IPS DF 19.7 (cell line): ENCODE measurements at places on chromosomes 16 and 17.

DNA sequence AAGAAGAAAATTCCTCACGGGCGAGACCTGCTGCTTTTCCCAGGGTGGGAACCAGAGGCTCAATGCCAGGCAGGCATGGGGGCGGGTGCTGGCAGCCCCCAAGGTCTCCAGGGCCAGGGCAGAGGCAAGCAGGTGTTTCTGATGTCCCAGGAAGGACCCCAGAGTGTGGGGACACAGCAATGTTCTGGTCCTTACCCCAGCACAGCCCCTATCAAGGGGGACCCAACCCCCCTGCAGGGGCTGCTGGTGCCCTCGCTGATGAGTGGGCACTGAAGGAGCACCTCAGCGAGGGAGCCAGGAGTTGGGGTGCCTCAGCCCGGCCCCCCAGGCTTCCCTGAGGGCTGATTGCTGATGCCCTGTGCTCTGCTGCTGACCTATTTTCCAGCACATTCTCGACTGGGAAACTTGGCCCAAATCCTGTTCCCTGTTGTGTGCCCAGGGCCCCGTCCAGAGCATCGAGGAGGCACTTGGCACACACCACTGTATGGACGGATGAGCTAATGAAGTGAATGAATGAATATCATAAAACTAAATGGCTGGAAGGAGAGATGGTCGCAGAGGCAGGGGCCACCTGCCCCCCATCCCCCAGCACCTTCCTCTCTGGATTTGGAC is 2.8 kb downstream of the DBNDD1 start:
- DNase-seq, result no peak

DNA sequence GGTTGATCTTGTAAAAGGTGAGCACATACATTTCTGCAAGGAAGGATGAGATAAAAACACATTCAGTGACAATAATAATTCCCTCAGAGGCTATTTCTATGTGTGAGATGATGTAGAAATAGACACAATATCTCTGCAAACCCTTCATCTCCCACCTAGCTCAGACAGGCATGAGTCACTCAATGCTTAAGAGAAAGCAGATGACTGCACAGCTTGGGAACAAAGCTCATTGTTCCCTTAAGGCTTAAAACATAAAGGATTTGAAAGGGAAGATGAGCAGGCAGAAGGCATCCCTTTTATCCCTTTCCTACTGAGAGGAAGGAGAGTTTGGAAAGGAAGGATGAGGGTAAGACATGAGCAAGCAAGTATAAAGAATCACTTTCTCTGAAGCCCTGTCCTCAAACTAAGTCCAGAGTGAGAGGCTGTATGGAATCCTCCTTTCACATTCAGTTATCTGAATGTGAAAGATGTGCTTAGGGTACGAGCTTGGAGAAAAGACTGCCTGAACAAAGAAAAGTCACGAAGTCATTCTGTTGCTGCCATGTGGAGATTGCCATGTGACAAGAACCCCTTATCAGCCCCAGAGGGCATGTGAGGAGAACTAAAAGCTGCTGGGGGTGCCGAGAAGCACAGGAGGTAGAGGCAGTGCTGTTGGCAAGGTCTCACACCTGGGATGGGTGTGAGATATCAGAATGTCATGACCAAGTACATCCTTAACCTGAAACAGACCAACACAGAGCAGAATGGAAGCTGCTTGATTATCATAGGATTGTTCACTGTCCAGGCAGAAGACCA is 58.2 kb downstream of the CNTNAP4 start:
- DNase-seq, result no peak

DNA sequence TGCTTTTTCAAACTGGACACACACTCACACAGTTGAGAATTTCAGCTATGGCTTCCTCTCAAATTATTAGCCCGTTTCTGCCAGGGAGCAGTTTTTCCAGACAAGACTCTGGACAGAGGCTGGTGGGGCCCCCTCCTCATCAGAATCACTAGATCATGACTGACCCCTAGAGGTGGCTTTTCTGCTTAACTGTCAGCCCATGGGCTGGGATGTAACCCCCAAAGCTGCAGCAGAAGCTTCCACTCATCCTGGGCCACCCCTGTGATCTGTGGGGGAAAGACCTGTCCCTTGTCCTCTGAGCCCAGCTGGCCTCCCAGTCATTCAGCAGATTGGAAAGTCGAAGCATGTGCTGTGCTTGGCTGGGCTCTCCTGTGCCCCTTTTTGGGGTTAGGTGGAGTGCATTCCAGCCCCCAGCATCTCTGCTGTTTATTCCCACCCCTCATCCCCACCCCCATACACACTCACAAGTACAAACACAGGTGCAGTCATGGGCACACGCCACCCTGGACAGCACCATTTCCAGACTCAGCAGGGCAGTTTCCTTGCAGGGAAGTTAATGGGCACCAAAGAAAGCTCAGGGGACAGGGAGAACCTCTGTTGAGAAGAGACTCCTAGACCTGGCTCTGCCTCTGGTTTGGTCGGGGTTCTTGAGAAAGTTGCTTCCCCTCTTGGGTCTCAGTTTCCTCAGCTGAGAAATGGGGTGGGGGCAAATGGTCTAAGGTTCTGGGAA is 77.6 kb upstream of the RBL2 start:
- DNase-seq, result no peak

DNA sequence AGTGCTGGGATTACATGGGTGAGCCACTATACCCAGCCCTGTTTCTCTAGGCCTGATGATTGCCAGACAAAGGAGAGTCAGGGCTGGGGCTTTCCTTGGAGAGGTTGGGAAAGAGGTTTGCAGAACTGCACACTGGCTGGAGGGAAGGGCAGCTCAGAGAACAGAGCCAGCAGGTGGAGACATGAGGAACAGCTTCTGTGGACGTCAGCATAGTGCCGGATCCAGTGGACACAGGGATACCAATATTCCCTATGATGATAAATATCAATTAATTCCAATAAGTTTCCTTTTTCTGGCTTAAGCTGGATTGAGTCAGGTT is 43.2 kb upstream of the SCNN1B start:
- no peak for DNase-seq

DNA sequence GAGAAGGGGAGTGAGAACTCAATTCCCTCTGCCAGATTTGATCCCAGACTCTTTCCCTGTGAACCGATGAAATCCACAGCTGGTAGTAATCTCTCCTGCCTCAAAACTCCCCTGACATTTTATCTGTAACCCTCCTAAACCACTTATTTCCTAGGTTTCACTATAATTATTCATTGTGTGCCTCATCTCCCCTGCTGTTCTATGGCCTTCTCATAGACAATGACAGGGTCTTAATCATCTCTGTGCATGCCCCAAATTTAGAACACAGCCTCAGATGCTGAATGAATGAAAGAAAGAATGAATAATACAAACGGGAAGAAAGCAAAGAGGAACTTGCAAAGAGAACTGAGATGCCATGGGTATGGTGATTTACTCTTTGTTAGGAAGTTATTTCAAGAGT is 451.1 kb downstream of the HS3ST3B1 start:
- DNase-seq, result no peak

- DNase-seq, result no peak
Observed at GRCh38 chr16:1929578-1930337, 11.5 kb upstream of the HS3ST6 start.

GRCh38 chr17:36197387-36197703 is 787 bp upstream of the CCL3L1 start:
- DNase-seq, result no peak

- no peak for DNase-seq
Observed at GRCh38 chr16:2841606-2842339, 11.7 kb downstream of the ZG16B start.

DNA sequence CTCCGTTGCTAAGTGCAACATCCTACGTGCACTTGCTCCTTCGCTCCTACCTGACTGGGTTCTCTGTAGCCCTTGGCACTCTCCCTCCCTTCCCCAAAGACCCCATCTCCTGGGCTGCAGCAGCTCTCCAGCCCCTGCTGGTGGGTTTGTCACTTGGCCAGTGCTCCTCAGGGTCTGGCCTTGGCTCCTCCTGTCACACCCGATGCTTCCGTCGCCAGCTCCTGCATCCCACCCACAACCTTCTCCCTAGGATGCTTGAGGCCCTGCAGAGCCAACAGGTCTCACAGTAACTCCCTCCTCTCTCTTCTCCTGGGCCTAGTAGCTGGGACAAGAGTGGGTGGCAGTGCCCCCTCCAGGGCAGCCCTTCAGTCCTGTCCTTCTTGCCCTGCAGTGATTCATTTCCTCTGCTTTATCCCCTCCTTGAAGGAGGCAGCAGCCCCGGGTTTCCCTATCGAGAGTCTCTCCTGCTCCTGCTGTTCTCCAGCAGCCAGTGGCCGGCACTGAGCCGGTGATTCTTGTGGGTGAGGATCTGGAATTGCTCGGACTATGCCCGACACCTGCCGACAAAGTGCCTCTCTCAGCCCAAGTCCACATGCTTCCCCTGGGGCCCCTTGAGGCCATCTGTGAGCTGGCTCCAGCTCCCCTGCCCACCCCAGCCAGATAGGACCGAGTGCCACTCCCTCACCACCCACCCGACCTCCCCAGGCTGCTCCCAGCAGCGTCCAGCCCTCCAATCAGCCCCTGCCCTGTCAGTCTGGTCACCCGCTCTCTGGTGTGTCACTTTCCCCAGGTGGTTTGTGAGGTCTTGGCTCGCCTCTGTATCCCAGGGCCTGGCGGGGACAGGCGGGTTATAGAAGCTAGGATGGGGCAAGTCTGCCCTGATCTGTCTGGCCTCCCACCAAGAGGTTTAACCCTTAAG is 3.8 kb downstream of the LITAFD start:
- no peak for DNase-seq

DNA sequence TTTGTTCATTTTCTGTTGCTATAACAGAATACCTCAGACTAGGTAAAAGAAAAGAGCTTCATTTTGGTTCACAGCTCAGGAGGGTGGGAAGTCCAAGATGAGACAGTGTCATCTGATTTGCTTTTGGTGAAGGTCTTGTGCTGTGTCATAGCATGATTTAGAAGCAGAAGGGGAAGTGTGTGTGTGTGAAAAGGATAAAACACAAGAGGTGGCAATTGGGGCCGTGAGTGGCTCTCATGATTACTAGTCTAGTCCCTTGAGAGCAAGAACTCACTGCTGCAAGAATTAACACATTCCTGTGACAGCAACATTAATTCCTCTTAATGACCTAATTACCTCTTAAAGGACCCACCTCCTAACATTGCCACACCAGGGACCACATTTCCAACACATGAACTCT is 8.3 kb downstream of the SLC35G3 start:
- no peak for DNase-seq

DNA sequence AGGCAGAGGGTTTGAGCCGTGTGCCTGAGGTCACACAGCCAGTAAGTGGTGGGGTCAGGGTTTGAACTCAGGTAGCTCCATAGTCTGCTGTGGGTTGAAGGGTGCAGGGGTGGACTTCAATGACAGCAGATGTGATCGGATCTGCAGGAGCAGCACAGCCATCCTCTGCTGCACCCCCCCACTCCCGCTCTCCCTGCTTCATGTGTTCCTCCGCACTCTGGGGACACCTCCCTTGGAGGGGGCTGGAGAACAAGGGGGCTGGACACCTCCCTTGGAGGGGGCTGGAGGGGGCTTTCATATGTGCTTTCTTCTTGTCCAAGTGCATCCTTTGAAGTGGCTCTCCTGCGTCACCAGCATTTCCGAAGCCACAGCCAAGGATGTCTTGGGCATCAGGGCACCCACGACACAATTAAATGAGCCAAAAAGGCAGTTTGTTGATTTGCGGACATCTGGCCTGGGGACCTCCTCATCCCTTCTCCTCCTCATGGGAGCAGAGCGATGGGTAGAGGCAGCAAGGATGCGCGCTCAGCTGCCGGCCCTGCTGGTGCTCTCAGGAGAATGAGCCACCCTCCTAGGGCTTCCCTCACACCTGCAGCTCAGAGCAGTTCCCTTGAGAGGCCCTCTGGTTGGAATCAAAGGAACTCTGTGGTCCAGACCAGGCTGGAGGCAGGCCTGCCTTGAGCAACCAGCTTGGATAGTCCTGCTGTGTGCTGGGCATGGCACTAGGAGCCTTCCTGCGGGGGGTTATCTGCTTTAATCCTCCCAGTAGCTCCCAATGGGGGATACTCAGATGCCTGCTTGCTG is 26.2 kb downstream of the WSCD1 start:
- DNase-seq, result no peak
